ENCODE measurements at places on chromosomes 12 and 14. TPM values are rescaled to one million over a fixed set of nuclear protein-coding genes. Genes with fewer than 3 reads are reported as not detected.

Gene HOXC6
- total RNA-seq = not detected

Gene ERO1A
- total RNA-seq = 123 TPM

Gene PDZRN4
- total RNA-seq = not detected

Gene KRT83
- not detected for total RNA-seq

Gene OAS1
- total RNA-seq = 1.1 TPM

Gene GPR132
- total RNA-seq = not detected

All from cardiac atrium fibroblast (primary cell).